Left kidney (tissue), 8 donors: ENCODE measurements at places on chromosomes 7 and 10.

GRCh38 chr7:147944321-147944720 lies 646.2 kb upstream of the C7orf33 start:
- no peak for DNase-seq

DNA sequence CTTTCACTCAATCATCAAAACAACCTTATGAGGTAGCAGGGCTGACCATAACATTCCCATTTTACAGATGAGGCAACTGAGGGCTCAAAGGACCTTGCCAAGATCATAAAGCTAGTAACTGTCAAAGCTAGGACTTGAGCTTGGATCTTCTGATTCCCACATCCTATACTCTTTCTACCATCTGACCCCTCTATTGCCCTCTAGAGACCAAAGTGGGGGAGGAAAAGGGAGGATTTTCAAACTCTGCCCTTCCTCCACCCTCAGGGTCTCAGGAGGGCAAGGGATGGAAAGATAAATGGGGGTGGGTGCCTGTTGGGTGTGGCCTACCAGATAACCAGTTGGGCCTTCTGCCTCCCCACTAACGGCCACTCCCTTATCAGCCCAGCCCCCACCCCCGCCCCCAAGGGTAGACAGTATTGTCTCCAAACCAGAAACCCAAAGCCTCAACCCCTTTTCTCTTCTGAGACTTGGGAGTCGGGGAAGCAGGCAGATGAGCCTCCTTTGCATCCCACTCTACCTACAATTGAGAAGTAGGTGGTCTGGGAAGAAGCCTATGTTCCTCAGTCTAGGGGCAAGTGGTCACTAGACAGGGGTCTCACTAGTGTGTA lies 7.9 kb downstream of the LDB1 start:
- no peak for DNase-seq

- DNase-seq, result no peak
Measured at GRCh38 chr10:97328646-97329453, 5.7 kb downstream of the FRAT2 start.

DNA sequence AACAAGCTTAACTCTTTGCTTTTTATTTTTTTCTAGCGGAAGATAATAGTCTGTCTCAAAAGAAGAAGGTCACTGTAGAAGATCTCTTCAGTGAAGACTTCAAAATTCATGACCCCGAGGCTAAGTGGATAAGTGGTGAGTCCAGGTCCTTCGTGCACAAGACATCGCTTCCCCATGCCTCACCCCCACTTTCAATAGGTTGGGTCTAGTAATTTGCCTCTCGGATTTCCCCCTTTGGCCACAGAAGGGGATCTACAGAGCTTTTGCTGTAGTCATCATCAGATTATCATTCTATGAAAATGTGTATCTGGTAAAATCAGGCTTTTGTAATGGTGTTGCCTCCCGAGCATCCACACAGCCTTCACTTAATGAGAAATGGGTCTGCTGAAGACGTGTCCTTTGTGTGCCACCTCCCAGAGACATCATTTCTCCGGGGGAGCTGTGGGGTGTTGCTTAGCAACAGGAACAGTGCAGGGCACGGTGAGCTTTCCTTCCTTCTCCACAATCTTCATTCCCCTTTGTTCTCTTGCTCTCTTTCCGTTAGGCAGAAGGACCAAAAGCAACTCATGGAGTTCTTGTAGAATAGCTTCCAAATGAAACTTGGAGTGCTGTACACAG lies 422.8 kb downstream of the DPP6 start:
- no peak for DNase-seq

DNA sequence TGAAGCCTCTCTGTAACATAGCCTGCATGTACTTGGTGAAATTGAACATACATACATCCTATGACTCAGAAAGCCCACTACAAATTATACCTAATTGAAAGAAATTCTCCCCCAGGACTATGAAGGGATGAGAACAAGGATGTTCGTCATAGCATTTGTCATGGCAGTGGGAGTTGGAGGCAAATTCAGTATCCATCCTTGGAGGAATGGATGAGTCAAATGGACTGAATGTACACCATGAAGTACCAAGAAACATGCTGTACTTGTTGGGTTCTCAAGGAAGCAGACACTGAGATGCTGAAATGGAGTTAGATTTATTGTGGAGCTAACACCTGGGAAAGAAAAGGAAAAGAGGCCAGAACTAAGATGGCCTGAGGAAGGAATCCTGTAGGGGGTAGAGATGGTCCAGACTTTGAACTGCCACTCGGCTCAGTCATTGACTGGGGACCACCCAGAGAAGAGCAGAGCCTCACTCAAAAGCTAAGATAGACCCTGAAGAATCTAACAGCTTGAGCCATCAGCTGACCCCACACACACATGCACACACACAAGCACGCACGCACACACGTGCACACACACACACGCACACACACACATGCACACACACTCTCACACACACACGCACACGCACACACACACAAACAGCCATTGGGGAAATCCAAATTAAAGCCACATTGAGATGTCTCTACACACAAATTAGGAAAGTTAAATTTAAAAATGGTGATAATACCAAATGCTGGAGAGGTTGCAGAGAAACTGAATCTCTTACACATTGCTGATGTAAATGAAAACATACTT lies 22.3 kb downstream of the AOC1 start:
- no peak for DNase-seq

- no peak for DNase-seq
Measured at GRCh38 chr10:27197980-27198620, 42.5 kb downstream of the ACBD5 start.

- no peak for DNase-seq
Measured at GRCh38 chr10:9016930-9017329, 962.4 kb downstream of the GATA3 start.

DNA sequence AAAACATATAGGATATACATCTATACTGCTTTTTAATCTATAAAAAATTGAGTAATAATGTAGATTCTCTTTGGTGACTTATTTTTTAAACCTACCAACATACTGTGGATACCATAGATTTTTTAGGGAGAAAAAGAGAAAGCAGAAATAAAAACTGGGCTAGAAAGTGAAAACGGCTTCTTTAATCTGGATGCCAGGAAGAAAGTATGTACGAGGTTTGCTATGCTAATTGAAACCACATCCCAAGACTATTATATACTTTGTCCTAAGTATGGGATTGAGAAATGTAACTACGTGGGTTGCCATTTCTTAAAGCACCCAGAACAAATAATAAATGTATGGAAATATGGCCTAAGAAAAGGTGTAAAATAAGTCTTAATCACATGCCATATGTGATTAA lies 129.0 kb upstream of the NFE2L3 start:
- DNase-seq, result no peak

GRCh38 chr10:122461367-122461728 lies at the start of gene HTRA1:
HTRA1 (plus strand) TSS chr10:122461553; CDS start chr10:122461653, 100 bp downstream.
- DNase-seq, result no peak

DNA sequence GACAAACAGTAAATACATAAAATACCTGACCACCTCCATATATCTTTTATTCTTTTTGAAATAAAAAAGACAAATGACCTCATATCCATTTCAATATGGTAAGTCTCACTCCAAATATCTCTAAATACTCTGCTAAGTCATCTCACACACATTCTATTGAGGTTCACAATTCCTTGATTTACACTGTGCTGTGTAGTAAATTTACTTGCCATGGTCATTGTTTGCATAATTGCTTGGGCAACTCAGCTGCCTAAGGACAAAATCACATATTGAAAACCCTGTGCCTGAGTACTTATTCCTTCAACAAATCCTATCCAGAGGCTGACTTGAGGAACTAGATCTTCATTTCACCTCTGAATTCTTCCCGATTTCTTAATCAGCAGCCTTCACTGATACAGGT lies 176.4 kb downstream of the THSD7A start:
- no peak for DNase-seq

DNA sequence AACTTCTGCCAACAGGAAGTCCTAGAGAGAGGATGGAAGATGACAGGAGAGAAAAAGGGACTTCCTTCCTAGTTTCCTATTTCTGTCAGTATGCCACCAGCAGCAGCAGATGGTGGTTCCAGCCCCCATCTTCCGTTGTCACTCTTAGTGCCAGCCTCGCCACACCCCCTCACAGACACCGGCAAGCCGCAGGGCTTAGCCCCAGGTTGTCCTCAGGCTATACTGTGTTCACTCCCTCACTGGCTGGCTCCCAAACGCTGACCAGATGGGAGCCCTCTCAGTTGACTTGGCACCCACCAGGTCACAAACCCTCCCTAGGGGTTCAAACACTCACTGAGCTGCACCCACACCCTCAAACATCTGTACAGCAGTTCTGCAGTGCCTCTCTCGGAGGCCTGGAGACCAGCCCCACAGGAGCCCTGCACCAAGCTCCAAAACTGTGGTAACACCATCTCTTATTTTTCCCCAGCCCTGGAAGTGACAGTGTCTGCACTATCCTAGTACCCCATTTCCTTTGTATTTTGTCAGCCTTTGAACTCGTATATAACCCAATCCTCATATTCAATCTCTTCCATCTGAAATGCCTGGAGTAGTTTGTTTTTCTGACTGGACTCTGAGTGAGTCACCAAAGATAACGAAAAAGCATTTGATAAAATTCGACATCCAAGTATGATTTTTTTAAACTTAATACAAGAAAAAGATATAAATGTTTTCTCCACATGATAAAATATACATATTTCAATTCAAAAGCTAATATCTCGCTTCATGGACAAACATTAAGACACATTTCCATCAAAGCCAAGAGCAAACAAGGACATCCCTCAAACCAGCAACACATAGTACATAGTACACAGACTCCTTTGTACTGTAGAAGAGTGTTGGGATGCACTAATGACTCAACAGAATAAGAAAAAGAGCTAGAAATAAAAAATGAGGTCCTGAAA lies 34.5 kb downstream of the SMURF1 start:
- no peak for DNase-seq

GRCh38 chr7:21269021-21269420 lies 158.9 kb upstream of the SP4 start:
- DNase-seq, result no peak

DNA sequence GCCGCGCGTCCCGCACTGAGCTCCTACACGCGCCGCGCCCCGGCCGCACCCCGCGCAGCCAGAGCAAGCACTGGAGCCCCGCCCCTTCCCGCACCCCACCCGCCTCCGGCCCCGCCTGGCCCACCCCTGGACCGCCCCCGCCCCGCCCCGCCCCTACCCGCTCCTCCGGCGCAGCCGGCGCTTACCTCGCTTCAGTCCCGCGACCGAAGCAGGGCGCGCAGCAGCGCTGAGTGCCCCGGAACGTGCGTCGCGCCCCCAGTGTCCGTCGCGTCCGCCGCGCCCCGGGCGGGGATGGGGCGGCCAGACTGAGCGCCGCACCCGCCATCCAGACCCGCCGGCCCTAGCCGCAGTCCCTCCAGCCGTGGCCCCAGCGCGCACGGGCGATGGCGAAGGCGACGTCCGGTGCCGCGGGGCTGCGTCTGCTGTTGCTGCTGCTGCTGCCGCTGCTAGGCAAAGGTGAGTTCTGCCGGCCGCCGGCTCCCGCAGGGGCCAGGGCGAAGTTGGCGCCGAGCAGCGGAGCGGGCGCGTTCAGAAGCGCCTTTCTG lies at the start of gene RET:
Gene RET, plus strand, starts transcription at position 194 of the 545 bp plus-strand sequence. Its CDS starts 190 bp downstream, at position 384.
- no peak for DNase-seq

GRCh38 chr10:121076776-121077715 lies 225.9 kb downstream of the WDR11 start:
- DNase-seq, result no peak

GRCh38 chr10:95540514-95541052 lies 20.6 kb downstream of the SORBS1 start:
- no peak for DNase-seq

GRCh38 chr10:124075231-124075955 lies 18.0 kb downstream of the CHST15 start:
- no peak for DNase-seq

- DNase-seq, result no peak
Measured at GRCh38 chr10:80443531-80443974, 10.6 kb upstream of the TSPAN14 start.
